ENCODE measurements at places on chromosomes 5 and 9.

DNA sequence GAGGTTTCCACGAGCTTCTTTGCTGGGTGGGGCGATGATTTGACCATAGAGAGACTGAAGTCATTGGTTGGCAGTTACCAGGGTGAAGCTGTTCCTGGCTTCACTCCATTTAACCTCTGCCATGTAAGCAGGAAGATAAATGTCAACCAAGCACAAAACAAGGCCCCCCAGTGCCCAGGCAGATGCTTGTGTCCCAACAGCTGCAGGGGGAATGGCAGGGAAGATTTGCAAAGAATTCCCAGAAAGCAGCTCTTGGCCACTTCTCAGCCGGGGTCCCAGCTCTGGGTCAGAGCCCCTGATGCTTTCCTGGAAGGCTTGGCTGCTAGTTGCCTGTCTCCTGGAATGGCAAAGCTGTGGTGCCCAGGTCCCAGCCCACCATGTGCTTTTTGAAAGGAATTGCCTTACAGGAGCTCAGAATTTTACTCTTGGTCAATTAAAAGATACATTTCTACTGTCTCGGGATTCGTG, 383.4 kb downstream of the ENC1 start:
- DNase-seq = no peak

- DNase-seq = no peak
Observed at GRCh38 chr5:32331217-32331934, 18.6 kb upstream of the MTMR12 start.

DNA sequence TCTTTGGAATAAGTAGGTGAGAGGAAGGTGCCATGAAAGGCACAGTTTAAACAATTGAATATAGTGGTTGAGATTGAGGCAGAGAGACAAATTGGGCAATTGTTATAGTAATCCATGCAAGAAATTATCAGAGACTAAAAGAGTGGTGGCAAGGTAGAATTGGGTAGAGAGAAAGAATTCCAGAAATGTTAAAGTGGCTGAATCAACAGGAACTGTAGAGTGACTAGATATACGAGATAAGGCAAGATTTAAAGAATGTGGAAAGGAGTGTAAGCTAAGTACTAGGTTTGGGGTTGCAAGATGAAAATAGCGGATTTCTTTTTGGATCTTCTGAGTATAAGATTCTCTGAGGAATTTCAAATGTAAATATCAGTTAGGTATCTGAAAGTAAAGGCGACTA, 285.2 kb downstream of the DMRTA1 start:
- DNase-seq = no peak

DNA sequence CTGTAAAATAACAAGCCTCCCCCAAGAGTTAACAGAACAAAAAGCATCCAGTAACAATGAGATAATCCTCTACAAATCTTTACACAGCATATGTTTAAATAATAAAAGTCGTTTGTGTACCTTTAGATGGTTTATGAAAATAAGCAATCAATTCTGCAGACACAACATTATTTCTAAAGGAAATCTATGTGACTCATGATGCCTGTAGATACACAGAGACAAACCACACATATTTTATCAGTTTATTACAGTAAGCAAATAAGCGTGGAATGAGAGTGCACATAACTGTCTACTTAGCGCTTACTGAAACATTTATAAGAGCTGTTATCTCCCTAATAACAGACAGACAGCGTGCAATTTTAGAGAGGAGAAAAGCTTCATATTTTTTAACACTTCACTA, 243.6 kb downstream of the AP3B1 start:
- DNase-seq = no peak

GRCh38 chr9:33619666-33620404, 95.8 kb downstream of the ANKRD18B start:
- DNase-seq = no peak

DNA sequence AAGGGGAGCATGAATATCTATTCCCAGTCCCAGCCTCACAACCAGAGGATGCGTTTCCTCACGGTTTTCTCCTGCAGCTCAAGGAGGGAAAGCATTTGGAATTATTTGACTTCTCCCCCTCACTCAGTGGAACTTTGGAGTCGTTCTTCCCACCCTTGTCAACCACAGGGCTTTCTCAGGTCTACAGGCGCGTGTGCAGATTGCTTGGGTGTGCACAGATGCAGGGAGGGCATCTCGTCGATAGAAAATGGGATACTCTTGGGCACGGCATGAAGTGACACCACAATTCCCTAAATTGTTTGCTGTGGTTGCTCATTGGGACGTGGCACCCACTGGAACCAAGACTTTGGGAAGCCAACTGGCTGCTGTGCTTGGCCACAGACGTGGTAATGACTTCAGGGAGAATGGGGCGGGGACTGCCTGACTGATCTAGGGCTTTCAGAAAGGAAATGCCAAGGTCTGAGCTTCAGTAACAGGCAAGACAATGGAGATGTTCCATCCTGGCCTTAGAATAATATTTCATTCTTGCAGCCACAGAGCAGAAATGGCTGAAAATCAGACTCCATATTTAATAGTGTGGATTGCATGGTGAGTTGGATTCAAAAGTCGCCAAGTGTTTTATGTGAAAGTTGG, 12.2 kb upstream of the OBP2B start:
- no peak for DNase-seq

DNA sequence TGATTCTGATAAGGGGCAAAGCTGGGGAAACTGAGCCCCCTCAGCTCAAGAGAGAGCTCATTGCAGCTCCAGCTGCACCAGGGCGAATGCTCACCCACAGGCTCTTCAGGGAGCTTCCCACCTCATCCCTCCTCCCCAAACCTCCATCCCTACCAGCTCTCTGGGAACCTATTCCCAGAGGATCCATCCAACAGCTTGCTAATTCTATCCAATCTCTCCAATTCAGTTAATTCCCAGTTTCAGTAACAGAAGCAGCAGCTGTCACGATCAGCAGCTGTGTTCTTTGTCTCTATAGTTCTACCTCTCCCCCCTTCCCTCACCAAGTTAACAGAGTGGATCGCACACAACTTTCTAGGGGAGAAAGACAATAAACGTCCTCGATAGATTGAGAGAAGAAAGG, 135.5 kb upstream of the EFNA5 start:
- no peak for DNase-seq

DNA sequence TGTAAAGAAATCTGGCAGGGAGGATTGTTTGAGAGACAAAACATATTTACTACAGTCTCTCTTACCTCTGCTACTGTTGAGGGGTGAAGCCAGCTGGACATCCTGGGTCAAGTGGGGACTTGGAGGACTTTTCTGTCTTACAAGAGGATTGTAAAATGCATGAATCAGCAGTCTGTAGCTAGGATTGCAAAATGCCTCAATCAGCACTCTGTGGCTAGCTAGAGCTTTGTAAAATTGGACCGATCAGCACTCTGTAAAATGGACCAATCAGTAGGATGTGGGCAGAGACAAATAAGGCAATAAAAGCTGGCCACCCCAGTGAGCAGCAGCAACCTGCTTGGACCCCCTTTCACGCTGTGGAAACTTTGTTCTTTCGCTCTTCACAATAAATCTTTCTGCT, 995.8 kb upstream of the CDH6 start:
- DNase-seq = no peak

DNA sequence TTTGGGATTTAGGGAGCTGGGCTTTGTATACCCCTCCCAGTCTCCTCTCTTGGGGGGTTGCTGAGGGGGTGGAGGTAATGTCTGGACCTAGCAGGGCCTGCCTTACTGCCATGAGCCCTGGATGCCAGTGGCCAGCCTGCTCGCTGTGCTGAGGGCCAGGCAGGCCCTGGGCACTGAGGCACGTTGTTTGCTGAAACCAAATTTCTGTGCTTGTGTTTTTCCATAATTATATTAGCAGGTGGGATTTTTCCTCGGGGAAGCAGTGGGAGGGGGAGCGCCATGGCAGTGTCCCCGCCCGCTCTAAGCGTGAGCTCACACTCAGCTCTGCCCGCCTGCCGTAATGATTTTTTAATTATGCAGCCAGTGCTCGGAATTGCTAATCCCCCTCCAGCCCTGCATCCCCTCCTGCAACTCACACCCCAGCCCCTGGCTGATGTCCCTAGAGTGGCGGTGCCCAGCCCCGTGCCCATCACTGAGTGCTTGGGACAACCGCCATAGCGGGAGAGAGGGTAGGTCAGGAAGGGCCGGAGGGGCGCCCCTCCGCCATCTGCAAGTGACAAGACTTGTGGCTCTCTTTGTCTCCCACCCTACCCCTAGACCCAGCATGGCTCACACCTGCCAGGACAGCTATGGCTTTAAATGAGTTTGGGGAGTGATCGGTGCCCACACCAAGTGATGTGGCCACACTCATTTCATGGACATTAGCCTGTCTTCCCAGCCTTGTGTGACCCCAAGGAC, 20.9 kb downstream of the CXXC5 start:
- no peak for DNase-seq

- no peak for DNase-seq
Observed at GRCh38 chr5:66769839-66770617, 173.8 kb downstream of the MAST4 start.
